SW 1271 (cell line): ENCODE measurements at places on chromosomes 4 and X.

GRCh38 chrX:140104760-140105159 lies 139.4 kb upstream of the CXorf66 start:
- DNase-seq: no peak

GRCh38 chr4:83231620-83232076 lies 53.0 kb downstream of the COQ2 start:
- no peak for DNase-seq

DNA sequence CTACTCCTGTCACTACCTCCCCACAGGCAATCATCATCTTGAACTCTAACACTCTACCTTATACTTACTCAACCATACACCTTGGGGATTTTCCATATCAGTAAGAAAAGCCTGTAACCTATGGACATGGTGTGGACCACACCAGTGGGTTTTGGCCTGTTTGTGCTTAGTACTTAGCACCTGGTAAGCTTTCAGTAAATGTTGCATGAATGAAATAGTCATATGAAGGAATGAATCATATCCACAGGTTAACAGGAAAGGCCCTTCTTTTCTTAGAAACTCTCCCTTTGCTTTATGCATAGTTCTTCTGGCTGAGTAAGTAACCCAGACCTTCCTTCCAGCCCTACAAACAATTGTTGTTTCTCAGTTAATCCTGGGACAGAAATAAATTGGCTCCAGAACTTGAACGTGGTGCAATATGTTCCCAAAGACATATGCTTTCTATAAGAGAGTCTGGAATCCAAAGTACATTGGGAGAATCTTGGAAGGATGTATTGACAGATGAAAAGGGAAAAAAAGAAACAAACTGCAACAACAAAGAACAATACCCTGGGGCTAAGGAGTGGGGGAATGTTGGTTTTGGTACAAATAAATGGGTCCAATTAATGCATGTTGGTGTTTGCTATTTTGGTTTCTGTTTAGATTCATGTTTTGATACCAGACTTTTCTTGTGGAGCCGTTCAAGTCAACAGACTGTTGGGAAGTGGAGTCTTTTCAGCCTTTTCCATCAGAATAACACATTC lies 27.8 kb downstream of the RASL11B start:
- DNase-seq: no peak

GRCh38 chrX:19555683-19556082 lies 40.4 kb upstream of the MAP3K15 start:
- no peak for DNase-seq

GRCh38 chrX:125293850-125294780 lies 25.6 kb upstream of the TEX13C start:
- DNase-seq: no peak

- no peak for DNase-seq
Measured at GRCh38 chr4:178681871-178682270, 1239.6 kb upstream of the AGA start.

GRCh38 chr4:186265683-186266652 lies at the start of gene F11:
F11 (plus strand) TSS chr4:186266189; CDS start chr4:186267137, 948 bp downstream.
- DNase-seq: no peak

GRCh38 chr4:92497141-92497540 lies 193.4 kb downstream of the GRID2 start:
- DNase-seq: no peak

DNA sequence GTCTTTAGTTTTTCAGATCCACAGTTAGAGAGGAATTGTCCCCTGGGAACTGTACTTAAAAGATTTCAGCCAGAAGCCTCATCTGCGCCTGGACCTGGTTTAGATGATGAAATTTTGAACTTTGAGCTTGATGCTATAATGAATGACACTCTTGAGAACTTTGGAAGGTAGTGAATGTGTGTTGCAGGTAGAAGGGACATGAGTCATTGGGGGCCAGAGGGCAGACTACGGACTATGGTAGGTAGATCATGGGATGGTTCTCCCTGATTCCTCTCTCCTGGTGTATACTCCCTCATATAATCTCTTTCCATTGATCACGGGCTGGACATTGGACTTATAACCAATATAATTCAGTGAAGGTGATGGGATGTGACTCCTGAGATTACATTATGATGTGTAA lies 38.9 kb upstream of the GLRA3 start:
- DNase-seq: no peak

DNA sequence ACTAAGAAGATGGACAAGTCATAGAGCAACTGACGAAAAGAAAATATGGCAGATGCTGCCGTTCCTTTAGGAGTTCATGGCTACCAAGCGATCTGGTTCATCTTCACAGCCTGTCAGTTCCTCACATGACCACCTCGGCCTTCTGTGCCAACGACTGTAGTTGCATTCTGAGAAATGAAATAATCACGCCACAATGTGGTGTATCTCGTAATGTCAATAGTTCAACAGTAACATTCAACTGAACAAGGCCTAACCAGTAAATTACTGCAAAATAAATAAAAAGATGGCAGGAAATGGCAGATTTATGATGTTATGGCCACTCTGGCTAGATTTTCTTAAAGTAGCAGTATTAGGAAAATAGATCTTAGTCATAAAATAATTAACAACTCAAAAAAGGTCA lies 4.4 kb downstream of the GPRIN3 start:
- no peak for DNase-seq

DNA sequence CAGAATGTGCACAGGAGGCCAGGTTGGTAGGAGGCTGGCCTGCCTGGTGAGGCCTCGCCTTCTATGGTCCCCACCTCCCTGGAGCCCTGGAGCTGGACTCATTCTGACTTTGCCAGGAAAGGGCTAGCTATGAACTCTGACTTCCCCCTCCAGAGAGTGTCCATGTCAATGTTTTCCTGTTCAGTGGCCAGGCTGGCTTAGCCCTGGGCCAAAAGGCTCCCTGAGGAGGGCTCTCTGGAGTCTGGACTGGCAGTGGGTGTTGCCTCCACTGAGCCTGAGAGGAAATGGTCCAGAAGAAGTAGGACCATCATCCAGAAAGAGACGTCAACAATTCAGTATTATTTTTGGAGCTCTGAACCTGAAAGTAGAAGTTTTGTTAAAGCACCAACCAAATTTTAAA lies 178.7 kb downstream of the CHIC2 start:
- DNase-seq: no peak

DNA sequence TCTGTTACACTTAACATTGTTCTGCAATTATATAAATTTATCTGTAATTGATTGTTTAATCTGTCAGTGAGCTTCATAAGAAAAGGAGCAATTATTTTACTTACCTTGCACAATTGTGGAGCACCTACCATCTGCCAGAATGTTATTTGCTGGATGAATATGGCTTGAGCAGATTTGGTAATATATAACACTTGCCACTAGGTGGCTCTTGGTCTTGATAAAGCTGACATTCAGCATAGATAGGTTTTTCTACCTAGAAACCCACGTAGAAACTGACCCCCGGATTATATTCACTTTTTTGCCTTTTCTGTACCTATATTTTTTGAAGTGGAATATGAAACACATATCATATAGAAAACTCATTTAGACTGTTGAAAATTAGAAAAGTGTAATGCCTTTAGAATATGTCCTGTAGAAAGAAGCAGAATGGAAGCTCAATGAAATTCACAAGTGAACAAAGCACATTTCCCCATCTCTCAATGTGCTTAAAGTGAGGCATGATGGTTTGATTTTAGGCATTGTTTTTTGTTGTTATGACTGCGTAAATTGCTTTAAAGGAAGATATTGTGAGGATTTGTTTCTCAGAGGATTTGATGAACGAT lies 9.5 kb downstream of the RBPJ start:
- peak; percentile 4 for DNase-seq

- DNase-seq: no peak
Measured at GRCh38 chr4:95506264-95506663, 42.5 kb downstream of the UNC5C start.
